ENCODE measurements at places on chromosomes 11 and 22.

DNA sequence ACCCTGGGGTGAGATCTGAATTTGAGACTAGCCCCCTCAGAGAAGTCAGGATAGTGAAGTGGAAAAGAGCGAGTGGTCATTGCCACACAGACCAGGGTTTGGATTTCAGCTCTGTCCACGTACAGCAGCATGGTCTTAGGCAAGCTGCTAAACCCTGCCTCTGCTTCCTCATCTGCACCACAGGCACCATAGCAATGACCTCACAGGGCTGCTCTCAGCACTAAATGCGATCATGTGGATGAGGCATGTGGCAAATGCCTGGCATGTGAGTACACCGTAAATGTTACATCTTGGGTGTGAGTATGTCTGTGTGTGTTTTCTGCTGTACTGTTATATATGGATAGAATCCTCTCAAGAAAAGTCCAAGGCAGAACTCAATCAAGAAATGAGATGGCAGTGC lies 15.8 kb downstream of the NAV2 start:
- no peak for DNase-seq

GRCh38 chr11:64803846-64804345 lies 882 bp upstream of the MAP4K2 start:
- DNase-seq, result no peak

- no peak for DNase-seq
Observed at GRCh38 chr22:24006914-24007214, 1.6 kb upstream of the GSTT4 start.

- no peak for DNase-seq
Observed at GRCh38 chr11:61918938-61919704, 1.8 kb upstream of the RAB3IL1 start.

DNA sequence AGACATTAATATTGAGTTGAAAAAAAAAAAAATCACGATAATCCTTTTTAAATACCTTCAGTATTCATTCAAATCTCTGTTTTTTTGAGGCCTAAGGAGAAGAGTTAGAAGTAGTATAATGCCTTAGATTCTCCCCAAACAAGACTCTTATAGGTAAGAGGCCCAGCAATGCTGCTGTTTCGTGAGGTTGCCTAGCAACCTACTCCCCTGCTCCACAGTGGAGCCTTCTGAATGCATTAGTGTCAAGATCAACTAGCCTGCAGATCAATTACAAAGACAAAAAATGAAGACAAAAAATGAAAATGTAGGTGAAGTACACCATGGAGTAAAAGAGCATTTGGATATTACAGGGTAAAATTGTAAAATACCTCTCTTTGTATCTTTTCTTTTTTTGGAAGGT lies 229.8 kb upstream of the LUZP2 start:
- no peak for DNase-seq

DNA sequence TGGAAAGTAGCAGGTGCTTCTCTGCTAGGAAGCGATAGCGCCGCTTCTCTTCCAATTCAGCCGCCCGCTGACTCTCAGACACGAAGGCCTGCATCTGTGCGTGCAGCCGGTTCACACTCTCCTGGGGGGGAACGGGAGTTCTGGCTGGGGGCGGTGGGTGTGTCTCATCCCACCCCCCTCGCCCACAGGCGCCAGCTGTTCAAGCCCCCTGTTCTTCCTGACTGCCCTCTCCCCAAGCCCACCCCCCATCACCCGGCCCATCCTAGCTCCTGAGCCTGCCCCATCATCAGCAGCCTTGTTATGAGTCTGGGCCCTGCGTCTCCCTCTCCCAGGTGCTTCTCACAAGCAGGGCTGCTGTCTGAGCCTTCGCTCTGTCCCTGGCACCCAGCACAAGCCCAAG lies 13.1 kb upstream of the SLC16A8 start:
- DNase-seq, result no peak

DNA sequence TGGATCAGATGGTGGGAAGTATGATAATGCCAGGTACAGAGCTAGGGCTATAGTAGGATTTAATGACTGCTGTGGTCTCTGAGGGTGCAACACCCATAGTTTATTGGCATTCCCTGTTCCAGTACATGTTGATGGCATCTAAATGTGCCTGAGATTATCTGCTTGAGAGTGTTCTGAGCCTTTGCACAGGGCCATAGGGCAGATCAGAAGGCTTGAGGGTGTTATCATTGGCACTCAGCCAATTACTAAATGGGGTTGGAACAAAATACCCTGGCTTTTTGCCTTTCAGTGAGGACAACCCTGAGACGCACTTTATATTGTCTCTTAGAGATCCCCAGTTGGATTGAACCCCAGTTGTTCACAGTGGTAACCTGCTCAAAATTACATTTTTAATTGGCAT lies 6.7 kb downstream of the SLC5A12 start:
- DNase-seq, result no peak

DNA sequence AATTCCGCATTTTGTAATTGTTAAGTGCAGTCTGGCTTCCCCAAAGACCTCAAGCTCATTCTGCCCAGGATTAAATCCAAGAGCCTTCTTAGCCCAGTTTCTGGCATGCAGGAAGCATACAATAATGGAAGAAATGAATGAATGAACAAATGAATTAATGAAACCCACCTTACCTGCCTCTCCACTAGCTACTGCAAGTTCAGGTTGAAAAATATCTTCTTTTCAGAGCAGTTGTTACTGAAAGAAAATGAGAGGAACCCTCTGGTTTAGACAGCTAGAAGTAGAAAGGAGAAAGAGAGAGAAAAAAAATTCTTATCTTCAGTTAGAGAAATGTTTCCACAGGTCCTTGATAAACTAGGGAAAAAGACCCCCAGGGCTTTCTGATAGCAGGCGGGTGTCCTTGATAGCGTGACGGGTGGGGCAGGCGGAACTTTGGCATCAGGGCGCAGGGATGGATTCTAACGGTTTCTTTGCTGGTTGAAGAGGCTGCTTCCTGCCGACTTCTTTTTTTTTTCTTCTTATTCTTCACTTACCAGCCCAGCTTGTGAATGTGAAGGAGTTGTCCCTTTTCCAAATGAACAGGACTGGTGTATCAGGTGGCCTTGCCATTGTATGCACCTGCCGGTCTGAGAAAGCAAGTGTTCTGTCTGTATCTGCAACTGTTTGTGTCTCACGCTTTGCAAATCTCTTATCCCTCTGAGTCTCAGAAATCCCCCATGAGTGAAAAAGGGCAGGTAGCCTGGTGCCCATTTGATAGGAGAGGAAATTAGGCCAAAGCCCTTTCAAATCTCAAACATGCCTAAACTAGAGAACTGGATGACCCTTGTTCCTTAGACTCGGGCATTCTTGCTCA lies 10.0 kb downstream of the LMO2 start:
- DNase-seq, result no peak

GRCh38 chr11:18312663-18313420 lies 9.1 kb downstream of the HPS5 start:
- peak; percentile 90 for DNase-seq

- no peak for DNase-seq
Observed at GRCh38 chr11:133922078-133922870, 34.5 kb downstream of the IGSF9B start.

- DNase-seq, result no peak
Observed at GRCh38 chr11:44774108-44774507, 47.3 kb downstream of the TSPAN18 start.

GRCh38 chr11:67614730-67615714 lies 8.3 kb downstream of the NDUFV1 start:
- no peak for DNase-seq

GRCh38 chr11:93080146-93080759 lies 110.8 kb downstream of the MTNR1B start:
- DNase-seq, result no peak

DNA sequence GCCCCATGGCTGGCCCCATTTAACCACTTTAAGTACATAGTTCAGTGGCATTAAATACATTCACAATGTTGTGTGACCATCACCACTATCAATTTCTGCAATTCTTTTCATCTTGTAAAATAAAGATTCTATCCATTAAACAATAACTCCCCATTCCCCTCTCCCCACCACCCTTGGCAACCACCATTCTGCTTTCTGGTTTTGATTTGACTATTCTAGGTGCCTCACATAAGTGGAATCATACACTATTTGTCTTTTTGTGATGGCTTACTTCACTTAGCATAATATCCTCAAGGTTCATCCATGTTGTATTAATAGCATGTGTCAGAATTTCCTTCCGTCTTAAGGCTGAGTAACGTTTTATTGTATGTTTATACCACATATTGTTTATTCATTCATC lies 7.0 kb downstream of the MYO7A start:
- no peak for DNase-seq

DNA sequence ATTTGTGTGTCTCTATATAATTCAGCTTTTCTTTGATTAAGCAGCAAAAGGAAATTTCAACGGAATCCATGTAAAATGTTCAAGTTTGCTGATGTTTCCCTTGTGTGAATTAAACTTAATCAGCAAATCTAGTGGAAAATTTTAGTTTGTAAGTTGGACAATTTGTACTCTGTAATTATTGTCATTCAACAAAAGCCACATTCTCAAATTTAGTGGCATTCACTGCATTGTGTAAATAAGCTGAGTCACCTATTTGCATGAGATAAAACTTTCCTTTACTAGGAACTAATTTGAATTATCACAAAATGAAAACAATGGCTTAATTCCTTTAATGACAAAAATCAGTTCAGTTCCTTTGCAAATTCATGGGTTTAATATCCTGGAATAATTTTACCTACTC lies 784.2 kb upstream of the CCDC179 start:
- DNase-seq, result no peak

DNA sequence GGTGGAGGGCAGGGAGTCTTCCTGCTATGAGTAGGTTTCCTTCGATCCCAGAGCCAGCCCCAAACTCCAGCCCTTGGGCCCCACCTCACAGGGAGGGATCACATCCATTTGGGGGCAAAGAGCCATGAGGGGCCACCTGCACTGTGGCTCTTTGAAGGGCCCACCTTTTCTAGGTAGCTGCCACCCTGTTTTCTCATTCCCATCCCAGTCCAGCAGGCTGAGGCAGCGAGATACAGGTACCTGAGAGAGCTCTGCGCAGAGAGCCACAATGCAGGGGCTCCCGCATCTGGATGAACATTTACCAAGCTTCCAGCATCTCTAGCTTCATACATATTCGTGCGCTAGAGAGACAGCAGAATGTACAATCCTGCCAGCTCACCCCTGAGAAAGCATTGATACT lies 16.3 kb downstream of the FXYD6 start:
- DNase-seq, result no peak

- peak; percentile 53 for DNase-seq
Observed at GRCh38 chr22:37282385-37282677, at the start of gene CYTH4. TSS of gene CYTH4 (plus strand) at chr22:37282508. CDS start at chr22:37282570, 62 bp downstream.

- DNase-seq, result no peak
Observed at GRCh38 chr11:124896821-124897391, 759 bp downstream of the ROBO4 start.

GRCh38 chr22:46068593-46069491 lies 81.5 kb upstream of the PPARA start:
- DNase-seq, result no peak

DNA sequence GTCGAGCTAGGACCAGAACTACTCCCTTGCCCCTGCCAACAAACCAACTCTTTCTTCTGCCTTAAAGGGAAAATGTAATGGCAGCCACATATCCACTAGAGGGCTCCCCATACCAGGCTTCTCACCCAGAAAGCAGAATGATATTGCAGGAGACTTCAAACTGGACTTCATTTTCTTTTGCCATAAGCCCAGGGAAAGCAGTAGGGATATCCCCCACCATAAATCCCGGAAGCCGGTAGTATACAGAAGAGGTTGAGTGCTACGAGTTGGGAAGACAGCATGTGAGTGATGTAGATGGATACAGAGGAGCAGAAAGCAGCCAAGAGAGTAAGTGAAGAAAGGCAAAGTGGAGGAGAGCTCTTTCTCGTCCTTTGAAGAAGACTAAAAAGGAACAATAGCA lies 12.1 kb downstream of the PLAAT5 start:
- DNase-seq, result peak; percentile 46

GRCh38 chr11:15599376-15599775 lies 484.7 kb downstream of the INSC start:
- no peak for DNase-seq

- DNase-seq, result no peak
Observed at GRCh38 chr22:49622241-49623105, 205.2 kb downstream of the BRD1 start.

DNA sequence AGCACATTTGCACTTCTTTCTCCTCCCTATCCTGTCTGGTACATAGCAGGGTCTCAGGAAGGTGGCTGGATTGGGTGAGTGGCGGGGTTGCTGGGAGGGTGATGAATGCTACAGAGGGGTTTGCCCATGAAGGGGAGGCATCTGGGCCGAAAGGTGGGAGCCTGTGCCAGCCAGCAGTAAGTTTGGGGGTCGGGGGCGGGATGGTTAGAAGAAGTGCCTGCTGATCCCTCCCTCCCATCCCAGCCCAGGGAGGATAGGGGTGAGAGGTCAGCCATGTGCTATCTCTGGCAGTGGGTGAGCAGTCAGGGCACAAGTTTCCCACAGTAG lies 2.8 kb downstream of the CD82 start:
- DNase-seq, result no peak

DNA sequence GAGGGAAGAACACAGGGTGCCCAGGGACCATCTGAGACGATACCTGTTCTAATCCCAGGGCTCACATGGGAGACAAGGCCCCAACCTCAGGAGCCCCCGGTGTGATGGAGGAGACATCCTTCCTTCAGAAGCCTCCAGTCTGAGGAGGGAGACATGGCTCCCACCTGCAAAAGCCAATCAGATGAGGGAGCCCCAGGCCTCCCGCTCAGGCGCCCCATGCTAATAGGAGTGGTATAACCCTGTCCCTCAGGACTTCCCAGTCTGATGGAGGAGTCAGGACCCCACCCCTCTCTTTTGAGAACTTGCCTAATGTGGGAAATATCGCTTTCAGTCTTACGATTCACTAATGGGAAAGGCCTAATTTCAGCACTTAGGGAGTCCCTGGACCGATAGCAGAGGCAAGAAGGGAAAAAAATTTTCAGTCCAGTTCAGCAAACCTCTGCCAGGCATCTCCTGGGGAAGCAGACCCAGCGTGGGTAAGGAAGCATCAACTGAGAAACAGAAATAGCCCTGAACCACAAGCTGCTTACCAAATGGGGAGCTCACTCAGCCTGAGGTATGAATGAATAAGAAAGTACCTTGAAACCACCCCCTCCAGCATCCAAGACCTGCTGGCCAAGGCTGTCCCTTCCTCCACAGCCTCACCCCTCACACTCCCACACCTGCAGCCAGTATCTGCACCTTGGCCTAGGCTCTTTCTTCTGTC lies 5.9 kb downstream of the ARRB1 start:
- DNase-seq, result no peak

DNA sequence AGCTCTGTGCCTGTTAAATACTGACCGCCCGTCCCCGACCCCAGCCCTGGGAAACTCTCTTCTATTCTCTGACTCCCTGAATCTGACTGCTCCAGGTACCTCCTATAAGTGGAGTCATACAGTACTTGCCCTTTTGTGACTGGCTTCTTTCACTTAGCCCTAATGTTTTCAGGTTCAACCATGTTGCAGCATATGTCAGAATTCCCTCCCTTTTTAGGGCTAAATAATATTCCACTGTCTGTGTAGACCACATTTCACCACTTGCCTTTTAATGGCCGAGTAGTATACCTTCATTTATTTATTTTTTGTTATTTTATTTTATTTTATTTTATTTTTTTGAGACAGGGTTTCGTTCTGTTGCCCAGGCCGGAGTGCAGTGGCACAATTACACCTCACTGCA lies 100.6 kb downstream of the RPS6KA4 start:
- DNase-seq, result no peak

- DNase-seq, result no peak
Observed at GRCh38 chr11:119126675-119127268, 5.4 kb downstream of the HINFP start.

- no peak for DNase-seq
Observed at GRCh38 chr22:22322792-22323191, 78.2 kb downstream of the VPREB1 start.

Measured in foreskin keratinocyte (primary cell).